ENCODE measurements at places on chromosomes 6 and 20.

DNA sequence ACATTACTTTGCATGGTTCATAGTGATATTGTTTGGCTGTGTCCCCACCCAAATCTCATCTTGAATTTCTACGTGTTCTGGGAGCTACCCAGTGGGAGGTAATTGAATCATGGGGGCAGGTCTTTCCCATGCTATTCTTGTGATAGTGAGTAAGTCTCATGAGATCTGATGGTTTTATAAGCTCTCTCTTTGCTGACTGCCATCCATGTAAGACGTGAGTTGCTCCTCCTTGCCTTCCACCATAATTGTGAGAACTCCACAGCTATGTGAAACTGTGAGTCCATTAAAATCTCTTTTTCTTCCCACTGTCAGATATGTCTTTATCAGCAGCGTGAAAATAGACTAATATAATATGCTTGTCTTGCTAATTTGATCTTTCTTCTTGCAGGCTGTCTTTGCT lies 200.4 kb upstream of the NOX3 start:
- DNase-seq, result no peak

DNA sequence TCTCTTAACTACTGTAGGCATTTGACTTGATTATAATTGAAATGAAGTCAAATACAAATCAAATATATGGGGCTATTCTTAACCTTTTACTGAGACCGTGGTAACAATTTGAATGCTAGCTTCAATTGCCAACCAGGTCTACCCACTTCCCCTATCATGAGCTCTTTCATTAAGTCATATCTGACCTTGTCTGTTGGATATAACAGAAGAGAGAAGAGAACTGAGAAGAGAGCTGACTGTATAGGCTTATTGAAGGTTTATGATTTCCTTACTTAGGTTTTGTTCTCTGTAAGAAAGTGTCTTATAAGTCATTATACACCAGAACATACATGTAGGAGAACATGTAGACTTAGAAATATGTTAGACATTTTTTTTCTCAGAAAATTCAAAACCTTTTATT lies 549.4 kb downstream of the COL12A1 start:
- no peak for DNase-seq

- no peak for DNase-seq
Observed at GRCh38 chr6:42448391-42448790, 3.3 kb downstream of the TRERF1 start.

GRCh38 chr20:60055740-60056139 lies 97.5 kb downstream of the CDH26 start:
- no peak for DNase-seq

GRCh38 chr20:24305371-24305770 lies 164.1 kb upstream of the SYNDIG1 start:
- DNase-seq, result no peak

DNA sequence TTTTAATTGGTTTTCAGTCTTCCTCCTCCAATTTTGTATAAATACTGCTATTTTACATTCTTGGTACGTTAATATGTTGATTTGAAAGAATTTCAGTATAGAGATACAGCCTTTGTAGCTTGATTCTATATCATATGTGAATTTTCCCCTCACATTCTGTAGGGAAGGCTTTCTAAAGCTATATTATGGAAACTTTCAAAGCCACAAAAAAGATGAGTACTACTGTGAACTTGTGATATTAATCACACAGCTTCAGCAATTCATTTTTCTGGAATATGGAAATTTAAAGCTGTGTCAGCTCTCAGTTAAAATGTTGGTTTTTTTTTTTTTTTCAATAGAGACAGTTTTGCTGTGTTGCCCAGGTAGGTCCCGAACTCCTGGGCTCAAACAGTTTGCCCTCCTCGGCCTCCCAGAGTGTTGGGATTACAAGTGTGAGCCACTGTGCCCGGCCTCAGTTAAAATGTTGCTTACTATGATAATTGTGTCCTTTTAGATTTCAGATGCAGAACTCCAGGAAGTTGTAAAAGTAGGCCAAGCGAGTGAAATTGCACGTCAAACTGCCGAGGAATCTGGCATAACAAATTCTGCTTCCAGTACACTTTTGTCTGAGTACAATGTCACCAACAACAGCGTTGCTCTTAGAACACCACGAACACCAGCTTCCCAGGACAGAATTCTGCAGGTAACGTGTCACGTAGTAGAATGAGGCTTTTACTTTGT lies 20.6 kb downstream of the CDC5L start:
- DNase-seq, result no peak

DNA sequence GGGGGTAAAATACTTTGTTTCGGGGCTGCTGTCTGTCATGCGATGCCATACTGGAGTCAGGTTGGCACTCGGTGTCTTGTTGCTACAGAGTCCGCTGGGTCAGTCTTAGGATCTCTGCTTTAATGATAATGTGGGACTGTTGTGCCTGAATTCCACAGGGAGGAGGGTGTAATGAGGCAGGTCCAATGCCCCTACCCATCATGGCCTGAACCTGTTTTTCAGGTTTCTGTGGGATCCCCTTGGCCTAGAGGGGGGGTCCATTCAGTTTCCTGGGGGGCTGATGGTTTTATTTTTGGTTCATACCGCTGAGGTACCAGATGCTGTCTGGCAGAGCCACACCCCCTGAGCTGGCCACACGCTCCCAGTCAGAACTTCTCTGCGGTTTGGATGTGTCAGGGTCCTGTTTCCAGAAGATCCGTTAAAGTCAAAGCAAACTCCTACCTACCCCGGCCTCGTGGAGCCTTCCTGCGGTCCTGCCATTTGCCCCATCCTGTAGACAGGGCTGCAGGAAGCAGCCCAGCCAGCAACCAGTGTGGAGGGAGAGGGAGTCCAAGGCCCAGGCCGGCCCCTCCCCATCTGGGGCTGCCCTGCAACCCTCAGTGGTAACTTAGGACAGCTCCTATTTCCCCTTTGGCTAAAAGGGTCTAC lies 69.7 kb downstream of the TCP11 start:
- DNase-seq, result no peak

DNA sequence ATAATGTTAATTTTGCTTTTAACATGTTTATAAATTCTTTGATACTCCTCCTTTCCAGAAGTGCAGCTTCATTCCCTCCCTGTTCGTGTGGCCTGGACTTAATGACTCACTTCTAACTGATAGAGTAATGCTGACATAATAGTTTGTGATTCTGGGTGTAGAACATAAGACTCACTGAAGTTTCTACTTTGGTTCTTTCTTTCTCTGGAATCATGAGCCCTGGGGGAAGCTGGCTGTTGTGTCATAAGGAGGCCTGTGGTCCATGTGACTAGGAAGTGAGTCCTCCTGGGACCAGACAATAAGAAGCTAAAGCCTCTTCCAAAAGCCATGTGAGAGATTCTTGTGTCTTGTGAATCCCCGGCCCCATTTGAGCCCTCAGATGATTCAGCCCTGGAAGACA lies 30.5 kb upstream of the HLA-G start:
- no peak for DNase-seq

DNA sequence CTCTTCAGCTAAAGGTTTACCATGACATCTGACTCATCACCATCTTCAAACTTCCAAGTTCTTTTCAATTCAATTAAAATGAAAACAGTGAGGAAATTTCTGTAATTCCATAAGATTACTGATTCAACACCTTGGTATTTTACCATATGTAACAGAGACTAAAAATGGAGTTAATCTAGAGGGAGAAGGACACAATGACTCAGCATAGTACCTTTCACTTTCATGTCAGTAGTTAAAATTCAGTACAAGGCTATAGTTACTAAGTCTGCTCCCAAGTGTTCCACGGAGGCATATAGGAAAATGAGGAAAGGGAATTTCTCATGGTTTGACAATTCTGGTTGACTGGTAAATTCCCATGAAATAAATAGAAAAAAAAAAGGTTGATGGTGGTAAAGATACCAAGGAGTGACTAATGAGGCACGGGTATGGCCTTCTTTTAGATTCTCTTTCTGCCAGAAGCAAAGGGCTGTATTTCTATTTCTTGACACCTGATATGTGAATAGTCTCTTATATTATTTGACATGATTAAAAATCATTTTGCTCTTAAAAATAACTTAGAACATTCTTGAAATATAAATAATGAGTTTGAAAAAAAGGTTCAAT lies 526.7 kb upstream of the ADGRB3 start:
- no peak for DNase-seq

- DNase-seq, result no peak
Observed at GRCh38 chr20:15831201-15831600, 742.0 kb downstream of the KIF16B start.

GRCh38 chr20:59579404-59580145 lies 24.8 kb upstream of the PHACTR3 start:
- DNase-seq, result no peak

- DNase-seq, result no peak
Observed at GRCh38 chr6:99014061-99014460, 66.3 kb upstream of the FBXL4 start.

- no peak for DNase-seq
Observed at GRCh38 chr6:140344142-140344913, 969.9 kb upstream of the CITED2 start.

GRCh38 chr6:133062696-133063306 lies 178.4 kb upstream of the EYA4 start:
- DNase-seq, result no peak

DNA sequence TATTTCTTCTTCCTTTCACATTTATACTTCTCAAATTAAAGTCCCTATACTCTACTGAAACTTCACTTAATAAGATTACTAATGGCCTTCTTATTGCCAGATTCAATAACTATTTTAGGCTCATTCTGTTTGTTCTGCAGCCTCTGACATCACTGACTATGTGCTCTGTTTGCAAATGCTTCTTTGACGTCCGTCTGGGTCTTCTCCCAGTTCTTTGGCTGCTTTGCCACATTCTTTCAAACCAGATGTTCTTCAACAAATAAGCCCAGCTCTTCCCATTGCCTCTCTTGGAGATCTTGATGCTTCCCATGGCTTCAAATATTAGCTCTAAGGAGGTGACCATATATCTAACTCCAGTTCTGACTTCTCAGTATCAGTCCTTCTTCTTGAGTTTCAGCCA lies 117.4 kb downstream of the BTBD9 start:
- DNase-seq, result no peak

GRCh38 chr6:130362128-130362527 lies 3.7 kb upstream of the TMEM200A start:
- DNase-seq, result no peak

DNA sequence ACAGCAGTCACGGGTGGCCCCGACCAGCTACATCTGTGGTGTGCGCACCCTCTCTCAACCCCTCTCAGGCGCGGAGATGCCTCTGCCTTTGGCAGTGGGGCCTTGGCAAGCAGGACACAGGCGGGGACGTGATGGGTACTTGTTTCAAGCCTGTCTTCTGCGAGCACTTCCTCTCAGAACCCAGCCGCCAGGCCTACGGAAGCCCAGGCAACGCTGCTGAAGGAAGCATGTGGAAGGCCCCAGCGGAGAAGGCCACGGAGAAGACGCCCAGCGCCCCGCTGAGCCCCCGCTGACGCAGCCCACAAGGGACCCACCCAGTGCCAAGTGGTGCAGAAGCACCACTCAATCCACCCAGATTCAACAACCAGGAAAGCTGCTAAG lies 13.0 kb downstream of the SERPINB6 start:
- DNase-seq, result no peak

- DNase-seq, result no peak
Observed at GRCh38 chr20:23050847-23051627, 1.6 kb upstream of the THBD start.

DNA sequence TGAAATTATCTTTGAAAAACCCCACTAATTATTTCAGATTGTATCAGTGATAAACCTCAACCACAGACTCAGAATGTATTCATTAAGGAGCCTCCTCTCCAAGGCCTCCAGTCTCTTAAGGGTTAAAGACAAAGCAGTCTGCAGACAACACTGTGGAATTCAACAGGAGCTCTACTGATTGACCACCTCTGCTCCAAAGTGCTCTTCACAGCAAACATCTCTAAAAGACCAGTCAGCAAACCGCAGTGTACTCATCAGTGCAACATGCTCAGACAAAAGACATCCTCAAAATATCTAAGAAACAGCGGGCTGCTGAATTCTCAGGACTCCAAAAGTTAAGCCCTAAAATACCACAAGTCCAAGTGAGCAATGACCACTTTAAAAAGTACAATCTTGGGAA lies 42.0 kb downstream of the UQCC1 start:
- DNase-seq, result no peak

DNA sequence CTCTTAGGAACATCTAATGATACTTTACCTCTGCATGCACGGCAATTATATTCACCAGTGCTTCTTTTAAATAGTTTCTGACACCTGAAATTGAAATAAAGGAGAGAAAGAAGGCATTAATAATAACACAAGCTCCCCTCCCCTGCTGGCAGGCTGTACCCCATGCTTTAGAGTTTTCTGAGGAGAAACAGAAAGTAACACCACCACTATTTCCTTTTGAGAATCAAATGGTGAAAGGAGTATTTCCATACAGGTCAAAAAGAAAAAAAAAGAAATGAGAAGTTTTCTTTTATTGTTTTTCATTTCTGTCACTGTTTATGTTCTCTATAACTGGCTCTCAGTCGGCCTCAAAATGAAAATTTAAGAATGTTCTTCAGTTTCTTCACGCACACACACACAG lies 108.1 kb downstream of the IRF4 start:
- DNase-seq, result no peak

DNA sequence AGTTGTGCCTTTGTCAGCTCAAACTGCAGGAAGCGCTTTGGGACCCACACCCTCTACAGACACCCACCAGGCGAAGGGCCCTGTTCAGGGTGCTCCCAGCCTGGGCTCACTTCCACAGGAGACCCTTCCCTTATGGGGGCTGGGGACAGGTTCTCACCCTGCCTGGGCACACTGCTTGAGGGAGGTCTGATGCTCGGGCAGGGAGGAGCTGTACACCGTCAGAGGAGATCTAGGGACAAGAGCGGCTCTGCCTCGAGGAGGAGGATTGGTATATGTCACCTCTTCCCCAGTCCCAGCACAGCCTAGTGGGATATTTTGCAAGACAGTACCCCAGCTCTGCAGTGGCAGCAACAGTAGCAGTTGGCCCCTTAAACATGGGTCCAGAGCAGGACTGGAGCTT lies 26.9 kb downstream of the GJA10 start:
- no peak for DNase-seq

- DNase-seq, result no peak
Observed at GRCh38 chr20:1898482-1899240, 3.5 kb downstream of the SIRPA start.

DNA sequence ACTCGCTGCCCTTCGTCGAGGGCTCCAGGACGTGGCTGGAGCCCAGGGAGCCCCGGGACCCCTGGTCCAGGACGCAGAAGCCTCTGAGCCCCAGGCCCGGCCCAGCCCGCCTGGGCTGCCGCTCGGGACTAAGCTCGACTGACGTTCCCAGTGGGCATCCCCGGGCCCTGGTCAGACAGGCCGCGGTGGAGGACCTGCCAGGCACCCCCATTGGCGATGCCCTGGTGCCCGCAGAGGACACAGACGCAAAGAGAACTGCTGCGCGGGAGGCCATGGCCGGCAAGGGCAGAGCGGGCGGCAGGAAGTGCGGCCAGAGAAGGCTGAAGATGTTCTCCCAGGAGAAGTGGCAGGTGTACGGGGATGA lies 28.9 kb downstream of the ZNF831 start:
- DNase-seq, result no peak

DNA sequence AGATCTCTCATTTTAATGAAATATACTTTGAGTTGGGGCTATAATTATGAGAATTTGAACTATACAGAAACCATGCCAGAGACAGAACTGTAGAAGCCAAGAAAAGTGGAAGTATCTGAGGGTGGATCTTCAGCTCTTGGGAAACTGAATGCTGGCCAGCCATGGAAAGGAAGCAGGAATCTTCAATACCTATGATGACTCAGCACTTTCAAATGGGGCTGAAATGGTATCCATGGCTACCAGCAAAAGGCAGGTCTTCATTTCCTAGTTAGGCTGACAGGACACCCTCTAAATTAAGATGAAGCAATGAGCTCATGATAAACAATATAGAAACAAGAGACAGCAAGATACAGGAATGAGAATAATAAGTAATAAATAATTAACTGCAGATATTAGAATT lies 171.3 kb downstream of the COL21A1 start:
- no peak for DNase-seq

- DNase-seq, result peak; percentile 94
Observed at GRCh38 chr6:26021350-26022131, 58.9 kb downstream of the TRIM38 start.
